ENCODE measurements at places on chromosomes 5 and 9.

- DNase-seq: no peak
Measured at GRCh38 chr5:175712681-175713085, 54.8 kb downstream of the HRH2 start.

DNA sequence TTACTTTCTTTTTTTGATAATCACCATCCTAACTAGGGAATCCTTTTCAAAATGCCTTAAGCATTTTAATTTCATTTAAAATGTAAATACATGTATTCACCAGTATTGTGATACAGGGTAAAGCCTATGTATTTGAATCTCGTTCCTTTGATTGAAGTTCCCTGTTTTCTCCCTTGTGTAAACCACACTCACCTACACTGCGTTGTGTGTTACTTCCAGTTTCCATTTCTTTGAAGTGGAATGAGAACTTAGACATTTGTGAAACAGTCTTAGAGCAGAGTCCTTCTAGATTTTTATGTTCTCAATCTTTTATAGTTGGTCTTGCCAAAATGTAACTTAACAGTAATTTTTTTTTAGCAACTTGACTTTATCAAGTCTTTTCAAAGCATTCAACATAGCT is 101.4 kb downstream of the ZNF462 start:
- no peak for DNase-seq

DNA sequence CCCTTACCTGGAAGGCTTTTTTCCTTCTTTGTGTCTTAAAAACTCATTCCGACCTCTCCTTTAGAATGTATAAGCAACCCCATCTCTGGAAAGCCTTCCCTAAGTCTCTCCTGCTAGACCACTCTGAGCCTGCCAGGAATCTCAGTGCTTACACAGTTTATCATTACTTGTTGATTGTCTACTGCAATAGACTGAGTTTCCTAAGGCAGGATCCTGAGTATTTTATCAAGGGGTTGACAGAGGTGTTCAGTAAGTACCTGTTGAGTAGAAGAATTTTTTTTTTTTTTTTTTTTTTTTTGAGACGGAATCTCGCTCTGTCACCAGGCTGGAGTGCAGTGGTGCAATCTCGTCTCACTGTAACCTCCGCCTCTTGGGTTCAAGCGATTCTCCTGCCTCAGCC is 2.6 kb upstream of the TJP2 start:
- no peak for DNase-seq

DNA sequence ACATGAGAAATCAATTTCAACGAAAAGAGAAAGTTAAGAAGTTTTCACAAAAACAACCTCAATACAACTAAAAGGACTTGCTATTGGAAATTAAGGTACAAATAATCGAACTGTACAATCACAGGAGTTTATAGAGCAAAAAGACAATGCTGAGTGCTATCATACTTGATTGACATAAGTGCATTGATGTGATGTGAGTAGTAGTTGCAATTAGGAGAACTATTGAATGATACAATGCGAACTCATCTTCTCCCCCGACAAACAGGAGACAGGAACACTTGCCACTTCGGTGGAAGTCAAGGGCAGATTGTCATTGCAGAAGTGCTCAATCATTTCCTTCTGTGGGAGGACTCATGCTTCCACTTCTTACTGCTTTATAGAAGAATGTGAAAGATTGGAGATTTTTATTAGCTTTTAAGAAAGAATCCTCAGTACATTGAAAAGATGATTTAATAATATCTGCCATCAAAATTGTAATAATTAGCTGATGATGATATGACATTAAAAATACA is 276.6 kb upstream of the MPDZ start:
- no peak for DNase-seq

DNA sequence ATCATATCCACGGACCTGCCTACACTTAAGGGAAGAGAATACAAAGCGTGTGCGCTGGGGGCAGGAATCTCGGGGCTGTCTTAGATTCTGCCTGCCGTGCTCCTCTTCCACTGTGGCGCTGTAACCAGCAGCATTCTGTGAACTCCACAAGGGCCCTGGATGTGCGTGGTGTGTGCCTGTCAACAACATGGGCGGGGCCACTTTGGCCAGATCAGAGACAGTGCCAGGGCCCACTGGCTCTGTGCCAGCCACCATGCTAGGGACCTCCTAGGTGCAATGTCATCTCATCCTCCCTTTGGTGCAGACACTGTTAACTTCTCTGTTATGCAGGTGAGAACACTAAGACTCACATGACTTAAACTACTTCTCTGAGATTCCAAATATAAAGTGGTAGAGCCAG is 113.7 kb downstream of the COL23A1 start:
- DNase-seq: no peak

DNA sequence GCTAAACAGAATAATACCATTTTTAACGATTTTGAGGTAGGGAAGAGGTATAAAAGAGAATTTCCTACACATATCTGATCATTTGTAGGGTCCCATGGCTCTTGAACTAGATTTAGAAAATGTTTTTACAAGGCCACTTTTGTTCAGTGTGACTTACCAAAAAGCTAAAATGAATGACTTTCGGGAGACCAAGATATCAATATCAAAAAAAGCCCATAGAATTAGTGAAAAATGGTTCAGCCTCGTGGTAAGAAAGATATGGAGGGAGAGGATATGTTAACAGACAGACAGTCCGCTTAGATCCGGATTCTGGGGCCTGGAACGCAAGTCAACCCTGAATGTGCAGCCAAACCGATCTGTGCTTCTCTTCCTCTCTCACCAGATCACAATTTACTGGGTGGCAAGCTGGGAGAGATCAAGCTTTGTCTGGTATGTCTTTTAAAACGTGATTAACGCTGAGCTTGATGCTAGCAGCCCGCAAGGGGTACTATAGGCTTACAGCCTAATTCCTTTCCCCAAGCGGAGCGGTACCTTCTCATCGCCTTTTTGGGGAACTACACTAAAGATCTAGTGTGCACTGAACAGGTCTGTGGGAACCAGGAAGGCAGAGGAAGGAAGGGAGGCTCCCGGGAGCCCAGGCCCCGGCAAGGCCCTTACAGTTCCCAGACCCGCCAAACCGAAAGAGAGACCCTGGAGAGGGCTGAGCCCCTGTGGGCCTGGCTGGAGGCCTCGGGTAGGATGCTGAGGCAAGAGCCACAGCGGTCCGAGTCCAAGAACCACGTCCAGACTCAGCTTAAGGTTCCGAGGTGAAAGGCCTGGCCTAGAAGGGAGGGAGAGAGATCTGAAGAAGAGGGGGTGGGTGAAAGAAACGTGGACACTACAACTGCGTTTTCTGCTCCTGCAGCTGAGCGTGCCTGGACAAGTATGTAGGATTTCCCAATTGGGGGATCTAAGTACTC is 2.9 kb downstream of the NR2F1-AS1 start:
- DNase-seq: no peak

- DNase-seq: no peak
Measured at GRCh38 chr9:134210511-134210907, 46.1 kb upstream of the RNU6ATAC start.

DNA sequence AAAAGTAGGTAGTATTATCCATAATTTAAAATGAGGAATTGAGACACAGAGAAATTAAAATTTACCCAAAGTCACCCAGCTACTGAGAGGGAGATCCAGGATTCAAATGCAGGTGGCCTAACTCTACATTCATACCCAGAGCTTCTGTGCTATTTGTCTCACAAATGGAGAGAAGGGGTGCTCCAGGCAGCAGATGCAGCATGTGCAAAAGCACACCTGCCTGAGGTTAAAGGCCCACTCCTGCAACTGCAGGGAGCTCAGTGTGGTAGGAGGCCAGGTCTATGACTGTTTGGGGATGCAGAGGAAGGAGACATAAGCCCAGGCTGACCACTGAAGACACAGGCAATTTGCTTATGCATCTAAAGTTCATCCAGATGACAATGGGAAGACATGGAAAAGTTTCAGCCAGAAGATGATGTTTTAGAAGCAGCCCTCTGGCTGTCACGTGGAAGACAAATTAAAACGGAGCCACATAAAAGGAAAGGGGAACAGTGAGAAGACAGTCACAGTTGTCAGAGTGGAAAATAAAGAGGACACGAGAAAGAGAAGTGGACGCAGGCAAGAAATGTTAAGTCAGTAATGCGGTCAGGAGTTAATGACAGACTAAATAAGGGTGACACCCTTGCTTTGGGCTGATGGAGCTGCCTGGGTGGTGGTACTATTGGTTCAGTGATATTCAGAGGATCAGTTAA is 214.7 kb downstream of the EBF1 start:
- DNase-seq: peak; percentile 62

- DNase-seq: peak; percentile 21
Measured at GRCh38 chr5:122835681-122836080, 9.7 kb upstream of the SNX24 start.

DNA sequence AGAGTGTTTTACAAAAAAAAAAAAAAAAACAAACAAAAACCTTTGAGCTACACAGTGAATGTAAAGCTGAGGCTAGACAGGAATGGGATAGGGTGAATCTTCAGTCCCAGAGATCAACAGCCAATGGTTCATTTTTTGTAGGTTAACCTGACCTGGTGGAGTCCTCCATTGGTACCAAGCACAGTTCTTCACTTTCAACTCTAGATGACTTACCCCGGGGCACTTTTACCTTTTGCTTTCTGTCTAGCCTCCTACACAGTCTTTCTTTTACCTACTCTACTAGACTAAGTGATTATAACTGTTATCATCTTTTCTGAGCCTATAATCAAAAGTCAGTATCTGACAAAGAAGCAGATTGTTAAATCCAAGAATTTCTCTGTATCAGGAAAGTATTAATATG is 50.9 kb downstream of the ANXA2R start:
- no peak for DNase-seq

- peak; percentile 52 for DNase-seq
Measured at GRCh38 chr5:143593723-143594122, 190.2 kb upstream of the NR3C1 start.

- no peak for DNase-seq
Measured at GRCh38 chr5:139147483-139148087, 50.6 kb downstream of the SIL1 start.

DNA sequence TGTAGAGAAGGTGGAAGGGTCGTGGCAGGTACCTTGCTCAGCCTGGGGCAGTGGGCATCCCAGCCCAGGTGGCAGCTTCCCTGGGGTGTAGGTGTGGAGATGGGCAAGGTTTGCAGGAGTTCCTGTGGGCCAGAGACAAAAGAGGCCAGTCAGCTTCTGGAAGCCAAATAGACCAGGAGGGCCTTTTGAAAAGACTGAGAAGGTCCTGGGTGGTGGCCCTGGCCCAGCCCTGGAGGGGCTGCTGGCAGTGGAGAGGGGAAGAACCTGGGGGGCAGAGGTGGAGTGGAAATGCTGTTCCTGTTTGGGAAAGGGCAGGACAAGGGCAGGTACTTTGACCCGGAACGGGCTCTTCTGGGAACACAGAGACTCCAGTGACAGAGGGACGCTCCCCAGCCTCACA is 7.0 kb upstream of the IL3 start:
- DNase-seq: no peak

GRCh38 chr5:110356677-110357076 is 369.8 kb downstream of the TMEM232 start:
- no peak for DNase-seq

- no peak for DNase-seq
Measured at GRCh38 chr9:127096208-127096607, 26.2 kb downstream of the ANGPTL2 start.

DNA sequence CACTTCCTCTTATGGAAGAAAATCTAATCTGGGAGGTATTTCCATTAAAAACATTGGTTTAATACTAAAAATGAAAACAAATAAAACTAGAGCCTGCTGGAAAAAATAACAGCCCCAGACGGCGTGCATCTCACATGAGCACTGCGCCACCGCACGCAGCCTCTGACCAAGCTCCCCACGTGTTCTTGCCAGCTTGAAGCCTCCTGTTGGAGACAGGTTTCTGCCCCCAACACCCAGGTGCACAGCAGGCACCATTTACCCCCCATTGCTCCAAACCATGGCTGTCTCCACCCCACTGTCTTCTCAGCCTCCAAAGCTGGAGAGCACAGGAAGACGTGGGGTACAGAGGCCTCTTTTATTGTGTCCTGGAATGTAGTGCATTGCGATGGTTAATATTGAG is 10.7 kb upstream of the COL5A1 start:
- no peak for DNase-seq

DNA sequence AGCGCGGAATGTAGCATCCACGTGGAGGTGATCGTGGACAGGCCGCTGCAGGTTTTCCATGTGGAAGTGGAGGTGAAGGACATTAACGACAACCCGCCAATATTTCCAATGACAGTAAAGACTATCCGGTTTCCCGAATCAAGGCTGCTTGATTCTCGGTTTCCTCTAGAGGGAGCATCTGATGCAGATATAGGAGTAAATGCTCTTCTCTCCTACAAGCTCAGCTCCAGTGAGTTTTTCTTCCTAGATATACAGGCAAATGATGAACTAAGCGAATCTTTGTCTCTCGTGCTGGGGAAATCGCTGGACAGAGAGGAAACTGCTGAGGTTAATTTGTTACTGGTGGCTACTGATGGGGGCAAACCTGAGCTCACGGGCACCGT is 598 bp downstream of the PCDHA2 start:
- peak; percentile 4 for DNase-seq

DNA sequence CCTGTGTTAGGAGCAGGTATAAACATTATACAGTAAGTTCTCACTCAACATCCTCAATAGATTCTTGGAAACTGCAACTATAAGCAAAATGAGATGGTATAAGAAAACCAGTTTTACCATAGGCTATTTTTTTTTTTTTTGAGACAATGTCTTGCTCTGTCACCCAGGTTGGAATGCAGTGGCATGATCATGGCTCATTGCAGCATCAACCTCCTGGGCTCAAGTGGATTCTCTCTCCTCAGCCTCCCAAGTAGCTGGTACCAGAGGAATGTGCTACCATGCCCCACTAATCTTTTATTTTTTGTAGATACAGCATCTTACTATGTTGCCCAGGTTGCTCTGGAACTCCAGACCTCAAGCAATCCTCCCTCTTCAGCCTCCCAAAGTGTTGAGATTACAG is 50.1 kb upstream of the ADRB2 start:
- DNase-seq: no peak

- no peak for DNase-seq
Measured at GRCh38 chr9:76415731-76416130, 21.5 kb upstream of the RFK start.

DNA sequence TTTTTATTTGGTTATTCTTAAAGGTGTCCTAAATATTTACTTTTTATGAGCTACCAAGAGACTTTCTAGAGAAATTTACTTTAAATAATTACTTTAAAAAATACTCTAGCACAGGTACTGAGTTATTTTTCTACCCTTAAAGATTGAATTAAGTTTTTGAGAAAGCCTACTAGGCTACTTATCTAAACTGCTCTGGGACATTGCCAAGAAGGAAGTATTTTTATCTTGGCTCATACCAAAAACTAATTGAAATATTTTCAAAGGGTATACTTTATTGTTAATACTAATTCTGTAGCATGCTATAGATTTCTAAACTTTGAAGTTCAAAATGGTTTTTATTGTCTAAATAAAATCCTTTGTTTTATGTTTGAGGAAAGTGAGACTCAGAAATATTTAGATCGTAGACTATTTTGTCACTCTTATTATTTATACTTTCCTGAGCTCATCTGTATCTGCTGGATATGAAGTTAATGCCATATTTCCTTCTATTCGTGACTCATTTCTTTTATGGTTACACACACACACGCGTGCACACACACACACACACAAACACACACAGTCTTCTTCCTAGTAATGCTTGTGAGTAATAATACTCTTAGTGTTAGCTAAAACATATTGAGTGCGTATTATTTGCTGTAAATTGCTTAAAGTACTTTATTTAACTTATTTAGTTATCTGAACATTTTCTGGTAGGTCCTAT is 89.5 kb downstream of the MAN2A1 start:
- DNase-seq: no peak

All from NAMALWA (cell line).